ENCODE measurements at places on chromosomes 12 and 14.
A peak's percentile ranks its signal among the peaks of the same experiment; 100 is the strongest.

DNA sequence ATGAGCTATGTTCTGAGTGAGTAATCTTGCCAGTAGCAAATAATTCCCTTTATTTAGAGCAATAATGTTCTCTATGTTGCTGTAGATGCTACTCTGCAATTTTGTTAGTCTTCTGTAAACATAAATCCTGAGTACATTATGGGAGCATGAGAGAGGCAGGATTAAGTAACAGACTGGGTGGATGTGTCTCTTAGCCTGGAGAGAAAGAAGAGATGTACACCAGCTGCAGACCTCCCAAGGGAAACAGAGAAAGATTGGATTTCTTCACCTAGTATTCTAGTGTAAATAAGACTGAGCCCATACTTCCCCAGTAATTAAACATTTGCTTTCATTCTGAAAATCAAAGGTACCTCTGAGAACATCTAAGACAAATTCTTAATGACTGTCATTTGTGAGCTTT lies 564.0 kb downstream of the TRHDE start:
- DNase-seq = no peak

GRCh38 chr14:74684434-74684833 lies 28.4 kb downstream of the AREL1 start:
- peak; percentile 43 for DNase-seq

GRCh38 chr14:61047021-61047420 lies 66.0 kb downstream of the SLC38A6 start:
- no peak for DNase-seq

- DNase-seq = no peak
These were observed 74.3 kb downstream of the LMO3 start for GRCh38 chr12:16531621-16532020.

DNA sequence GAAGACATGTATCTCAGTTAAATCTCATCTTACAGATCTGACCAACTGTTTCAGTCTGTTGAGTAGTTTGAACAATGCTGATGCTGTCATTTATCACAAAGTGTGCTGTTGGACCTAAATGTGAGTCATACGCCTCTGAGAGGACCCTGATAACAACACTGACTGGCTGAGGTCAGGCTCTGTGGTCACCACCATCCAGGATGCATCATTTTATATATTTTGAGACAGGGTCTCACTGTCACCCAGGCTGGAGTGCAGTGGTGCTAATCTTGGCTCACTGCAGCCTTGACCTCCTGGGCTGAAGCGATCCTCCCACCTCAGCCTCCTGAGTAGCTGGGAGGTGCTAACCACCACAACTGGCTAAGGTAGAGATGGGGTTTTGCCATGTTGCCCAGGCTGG lies 181.0 kb upstream of the RGS6 start:
- DNase-seq = no peak

- DNase-seq = no peak
These were observed 163.7 kb upstream of the NOVA1 start for GRCh38 chr14:26761532-26761931.

GRCh38 chr14:39212693-39213092 lies 21.0 kb upstream of the MIA2 start:
- DNase-seq = no peak
